ENCODE measurements at places on chromosomes 7 and 10.

DNA sequence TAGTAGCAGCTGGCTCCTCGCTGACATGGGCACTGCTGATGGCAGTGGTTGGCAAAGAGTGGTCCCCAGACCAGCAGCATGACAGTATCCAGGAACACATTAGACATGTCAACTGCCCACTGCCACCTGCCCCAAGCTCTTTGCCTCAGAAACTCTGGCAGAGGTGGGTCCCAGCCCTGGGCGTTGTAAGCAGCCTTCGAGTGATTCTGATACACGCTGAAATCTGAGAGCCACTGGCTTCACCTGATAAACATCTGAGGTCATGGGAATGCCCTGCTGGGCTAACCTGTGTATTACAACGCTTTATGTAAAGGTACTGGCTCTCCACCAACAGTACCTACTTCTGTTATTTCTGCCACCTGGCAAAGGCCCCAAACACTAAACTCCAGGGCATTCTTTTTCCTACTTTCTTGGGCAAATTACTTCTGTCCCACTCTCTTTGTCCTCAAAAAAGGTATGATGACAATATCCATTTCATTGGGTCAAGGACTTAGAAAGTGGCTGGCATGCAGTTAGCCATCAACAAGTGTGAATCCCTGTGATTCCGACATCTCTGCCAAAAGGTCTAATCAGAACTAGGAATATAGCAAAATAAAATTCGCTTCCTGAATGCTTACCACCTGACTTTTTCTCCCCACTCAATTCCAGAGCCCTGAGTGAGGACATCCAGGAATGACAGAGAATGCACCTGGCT is 9.2 kb downstream of the SGMS1 start:
- no peak for DNase-seq

- no peak for DNase-seq
These were observed 1692.0 kb downstream of the REEP3 start for GRCh38 chr10:65213170-65213569.

GRCh38 chr10:86257683-86258082 is 108.9 kb downstream of the GRID1 start:
- no peak for DNase-seq

GRCh38 chr7:85023066-85023712 is 163.7 kb downstream of the SEMA3D start:
- DNase-seq = peak; percentile 12

- DNase-seq = no peak
These were observed 8.2 kb downstream of the COL26A1 start for GRCh38 chr7:101370836-101371235.

GRCh38 chr10:14757394-14757793 is 17.3 kb downstream of the FAM107B start:
- DNase-seq = no peak

GRCh38 chr7:85681241-85681640 is 494.4 kb upstream of the SEMA3D start:
- DNase-seq = no peak

DNA sequence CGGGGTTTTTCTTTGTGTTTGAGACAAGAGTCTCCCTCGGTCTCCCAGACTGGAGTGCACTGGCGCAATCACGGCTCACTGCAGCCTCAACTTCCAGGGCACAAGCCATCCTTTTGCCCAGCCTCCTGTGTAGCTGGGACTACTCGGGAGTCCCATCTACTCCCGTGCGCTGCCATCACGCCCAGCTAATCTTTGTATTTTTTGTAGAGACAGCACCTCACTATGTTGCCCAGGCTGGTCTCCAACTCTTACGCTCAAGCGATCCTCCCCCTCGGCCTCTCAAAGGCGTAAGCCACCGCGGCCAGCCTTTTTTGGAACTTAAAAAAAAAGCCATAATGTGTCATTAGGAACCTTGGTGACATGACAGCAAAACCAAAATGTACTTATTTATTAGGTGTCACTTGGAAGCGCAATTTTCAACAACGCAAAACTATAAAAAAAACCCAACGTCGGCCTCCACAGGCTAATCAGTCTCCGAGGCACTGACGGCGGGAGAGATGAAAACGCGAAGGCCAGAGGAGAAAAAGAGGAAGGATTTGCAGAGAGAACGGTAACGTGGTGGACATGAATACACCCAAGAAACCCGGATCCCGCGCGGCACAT is 911 bp upstream of the HNRNPH3 start:
- no peak for DNase-seq

GRCh38 chr10:60237977-60238758 is 151.5 kb downstream of the ANK3 start:
- no peak for DNase-seq

DNA sequence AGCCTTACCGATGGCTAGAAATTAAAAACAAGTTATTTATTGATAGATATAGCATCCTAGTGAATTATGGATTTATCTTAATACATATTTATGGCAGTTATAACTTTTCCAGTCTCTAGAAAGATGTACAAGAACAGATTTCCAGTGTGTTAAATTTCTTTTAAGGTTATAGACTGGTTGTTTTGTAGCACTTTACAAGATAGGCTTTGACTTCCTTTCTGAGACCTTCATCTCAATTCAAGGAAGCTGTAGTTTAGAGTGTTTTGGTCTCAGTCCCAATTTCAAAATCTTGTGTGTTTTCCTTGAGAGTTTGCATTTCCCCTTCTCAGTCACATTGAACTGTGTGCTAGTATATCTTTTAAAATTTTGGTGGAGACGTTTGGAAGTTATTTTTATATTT is 30.1 kb downstream of the PLEKHA1 start:
- no peak for DNase-seq

GRCh38 chr10:77086081-77086480 is 551.5 kb downstream of the KCNMA1 start:
- no peak for DNase-seq

Data from CD4-positive, alpha-beta T cell treated with Interleukin-6 at 100 ng/mL for 8 hours (primary cell).